ENCODE measurements at places on chromosomes 11 and 22. TPM values are rescaled to one million over a fixed set of nuclear protein-coding genes. Genes with fewer than 3 reads are reported as not detected.
A peak's percentile ranks its signal among the peaks of the same experiment; 100 is the strongest.

CD3E gene
- 404 TPM for total RNA-seq

FDXACB1 gene
- 4.9 TPM for total RNA-seq

SLC22A6 gene
- not detected for total RNA-seq

DNA sequence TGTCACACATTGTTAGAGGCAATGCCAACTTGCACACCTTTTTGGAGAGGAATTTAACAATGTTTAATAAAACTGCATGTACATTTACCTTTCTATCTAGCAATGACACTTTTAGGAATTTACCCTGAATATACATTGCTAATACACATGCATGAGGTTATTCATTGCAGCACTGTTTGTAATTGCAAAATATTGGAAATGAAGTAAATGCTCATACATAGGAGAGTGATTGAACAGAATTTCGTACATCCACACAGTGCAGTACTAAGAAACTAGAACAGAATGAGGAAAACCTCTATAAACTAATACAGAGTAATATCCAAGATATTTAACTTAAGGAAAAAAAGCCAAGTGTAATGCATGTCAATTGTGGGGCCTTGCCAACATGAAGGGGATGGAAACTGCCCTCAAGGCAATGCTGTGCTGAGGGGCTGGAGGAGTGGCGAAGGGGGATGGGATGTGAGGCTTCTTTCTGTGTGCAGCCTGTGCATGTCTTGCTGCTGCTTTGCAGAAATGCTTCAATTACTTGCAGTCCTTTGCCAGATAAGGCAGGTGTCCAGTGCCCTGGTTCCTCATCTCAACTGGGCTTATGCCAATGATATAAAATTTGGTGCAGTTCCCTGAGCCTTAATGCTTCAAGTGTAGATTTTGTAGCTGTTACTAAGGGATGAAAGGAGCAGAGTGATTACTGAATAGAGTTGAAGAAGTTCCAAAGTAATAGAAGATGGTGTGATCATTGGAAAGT lies 96.1 kb downstream of the GRIA4 start:
- no peaks in the 10 kb centered on the region for H3K27me3 ChIP-seq
- H3K36me3 ChIP-seq: no peaks in the 10 kb centered on the region
- H3K4me1 ChIP-seq: no peaks in the 10 kb centered on the region
- no peak overlapping the region for H3K27ac ChIP-seq
- no peak overlapping the region for H3K4me3 ChIP-seq

DNA sequence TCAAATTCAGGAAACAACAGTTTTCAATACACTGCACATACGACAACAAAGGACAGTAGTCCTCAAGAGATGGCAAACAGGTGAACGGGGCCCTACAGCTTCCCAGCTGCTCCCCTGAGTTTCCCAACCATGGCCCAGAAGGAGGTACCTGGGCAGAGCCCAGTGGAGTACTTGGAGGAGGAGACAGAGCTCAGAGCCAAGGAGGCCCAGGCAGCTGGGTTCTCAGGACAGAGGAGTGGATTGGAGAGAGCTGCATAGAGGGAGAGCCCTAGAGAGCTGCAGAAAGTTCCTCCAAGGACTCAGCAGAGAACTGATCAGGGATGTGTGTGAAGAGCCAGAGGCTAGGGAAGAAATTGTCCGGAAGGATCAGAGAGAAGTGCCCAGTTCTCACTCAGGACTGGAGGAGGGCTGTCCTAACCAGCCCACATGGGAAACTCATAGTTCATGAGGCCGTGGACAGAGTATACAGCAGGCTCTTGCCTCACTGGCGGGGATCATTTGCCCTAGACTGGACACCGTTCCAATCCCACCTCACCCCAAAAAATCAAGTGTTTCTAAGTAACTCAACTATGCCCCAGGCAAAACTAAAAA lies 7.6 kb upstream of the ASCL2 start:
- no peak overlapping the region for H3K4me3 ChIP-seq
- DNase-seq: no peak
- H3K27ac ChIP-seq: no peak overlapping the region
- peaks cover 5% of the 10 kb centered on the region for H3K36me3 ChIP-seq

DNA sequence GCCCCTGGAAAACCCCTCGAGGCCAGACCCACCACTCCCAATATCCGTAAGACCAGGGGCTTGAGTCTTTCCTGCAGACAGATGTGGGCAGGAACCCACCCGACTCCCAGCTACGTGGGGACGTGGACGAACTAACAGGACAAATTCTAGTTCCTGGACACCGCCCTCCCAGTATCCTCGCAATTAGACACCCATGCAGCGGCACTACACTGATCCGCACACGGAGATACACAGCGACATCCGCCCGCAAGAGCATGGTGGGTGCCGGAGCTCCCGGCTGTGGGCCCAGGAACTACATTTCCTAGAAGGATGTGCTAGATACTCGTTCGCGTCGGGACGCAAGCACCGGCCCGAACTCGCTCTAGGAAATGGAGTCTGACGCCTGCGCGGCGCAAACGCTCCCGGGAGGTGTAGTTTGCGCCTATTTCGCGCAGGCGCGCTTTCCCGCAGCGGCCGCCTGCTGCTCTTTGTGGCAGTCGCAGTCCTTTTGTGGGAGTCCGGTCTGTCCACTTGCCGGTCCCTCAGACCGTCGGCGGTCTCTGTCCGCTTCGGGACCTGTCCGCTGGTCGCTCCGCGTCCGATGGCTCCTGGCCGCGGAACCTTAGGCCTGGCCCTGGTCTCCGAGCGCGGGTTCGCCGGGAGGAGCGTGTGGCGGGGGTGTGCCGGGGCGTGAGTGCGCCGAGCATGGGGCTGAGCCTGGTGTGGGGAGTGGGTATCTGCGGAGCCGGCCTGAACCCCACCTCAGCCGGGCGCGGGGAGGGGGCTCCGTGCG lies at the start of gene ZNF74:
Gene ZNF74 (plus strand): TSS at position 447 of the 772 bp plus-strand sequence. CDS start 478 bp downstream, outside the sequence.
- H3K27ac ChIP-seq: peak within 1 kb of the TSS; percentile 84
- H3K27me3 ChIP-seq: no peaks in the 10 kb centered on the region
- DNase-seq: peak; percentile 83
- peaks cover 29% of the 10 kb centered on the region for H3K4me1 ChIP-seq
- H3K36me3 ChIP-seq: no peaks in the 10 kb centered on the region
- H3K4me3 ChIP-seq: peak within 1 kb of the TSS; percentile 91

- H3K4me1 ChIP-seq: peaks cover 7% of the 10 kb centered on the region
- DNase-seq: no peak
- no peak overlapping the region for H3K4me3 ChIP-seq
- no peaks in the 10 kb centered on the region for H3K36me3 ChIP-seq
- no peak overlapping the region for H3K27ac ChIP-seq
- peaks cover 77% of the 10 kb centered on the region for H3K27me3 ChIP-seq
These were observed 18.7 kb downstream of the POU2F3 start for GRCh38 chr11:120258661-120259060.

GRCh38 chr11:121465709-121466062 lies 12.9 kb upstream of the SORL1-AS1 start:
- peak overlapping the region; percentile 94 for H3K27ac ChIP-seq
- H3K4me3 ChIP-seq: peak overlapping the region; percentile 82
- DNase-seq: no peak
- peaks cover 99% of the 10 kb centered on the region for H3K4me1 ChIP-seq
- H3K36me3 ChIP-seq: peaks cover 5% of the 10 kb centered on the region

DNA sequence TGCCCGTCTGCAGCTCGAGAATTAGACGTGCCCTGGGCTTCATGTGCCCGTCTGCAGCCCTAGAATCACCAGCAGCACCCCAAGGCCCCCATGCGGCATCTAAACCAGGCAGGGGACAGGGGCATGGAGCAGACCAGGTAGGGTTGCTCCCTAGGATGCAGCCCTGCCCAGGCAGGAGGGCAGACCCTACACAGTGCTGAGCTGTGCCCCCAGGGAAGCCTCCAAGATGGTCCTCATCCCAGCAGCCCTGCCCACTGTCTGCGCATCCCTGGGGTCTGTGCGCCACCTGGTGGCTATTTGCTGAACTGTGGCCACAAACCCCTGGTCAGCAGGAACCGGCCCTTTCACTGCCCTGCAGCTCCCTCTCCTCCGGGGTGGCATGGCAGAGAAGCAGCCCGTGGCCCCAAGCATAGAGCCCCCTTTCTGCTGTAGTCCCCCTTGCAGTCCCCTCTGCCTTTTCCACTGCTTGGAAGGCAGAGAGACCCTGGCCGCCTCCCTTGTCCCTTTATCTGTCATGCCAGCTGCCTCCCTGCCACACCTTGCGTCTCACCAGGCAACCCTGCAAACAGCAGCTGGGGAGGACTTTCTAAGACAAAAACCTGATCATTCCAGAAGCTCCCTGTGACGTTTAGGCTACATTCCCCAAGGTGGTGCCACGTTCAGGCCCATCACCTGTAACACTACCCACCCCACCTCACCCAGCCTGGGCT lies 86.6 kb downstream of the KCNQ1 start:
- peak; percentile 79 for DNase-seq
- H3K4me3 ChIP-seq: no peak overlapping the region
- H3K4me1 ChIP-seq: peaks cover 24% of the 10 kb centered on the region
- no peaks in the 10 kb centered on the region for H3K27me3 ChIP-seq

- no peak overlapping the region for H3K4me3 ChIP-seq
- DNase-seq: no peak
- H3K27me3 ChIP-seq: peaks cover 7% of the 10 kb centered on the region
- no peak overlapping the region for H3K27ac ChIP-seq
These were observed 8.7 kb upstream of the GDPD5 start for GRCh38 chr11:75534259-75535069.

DNA sequence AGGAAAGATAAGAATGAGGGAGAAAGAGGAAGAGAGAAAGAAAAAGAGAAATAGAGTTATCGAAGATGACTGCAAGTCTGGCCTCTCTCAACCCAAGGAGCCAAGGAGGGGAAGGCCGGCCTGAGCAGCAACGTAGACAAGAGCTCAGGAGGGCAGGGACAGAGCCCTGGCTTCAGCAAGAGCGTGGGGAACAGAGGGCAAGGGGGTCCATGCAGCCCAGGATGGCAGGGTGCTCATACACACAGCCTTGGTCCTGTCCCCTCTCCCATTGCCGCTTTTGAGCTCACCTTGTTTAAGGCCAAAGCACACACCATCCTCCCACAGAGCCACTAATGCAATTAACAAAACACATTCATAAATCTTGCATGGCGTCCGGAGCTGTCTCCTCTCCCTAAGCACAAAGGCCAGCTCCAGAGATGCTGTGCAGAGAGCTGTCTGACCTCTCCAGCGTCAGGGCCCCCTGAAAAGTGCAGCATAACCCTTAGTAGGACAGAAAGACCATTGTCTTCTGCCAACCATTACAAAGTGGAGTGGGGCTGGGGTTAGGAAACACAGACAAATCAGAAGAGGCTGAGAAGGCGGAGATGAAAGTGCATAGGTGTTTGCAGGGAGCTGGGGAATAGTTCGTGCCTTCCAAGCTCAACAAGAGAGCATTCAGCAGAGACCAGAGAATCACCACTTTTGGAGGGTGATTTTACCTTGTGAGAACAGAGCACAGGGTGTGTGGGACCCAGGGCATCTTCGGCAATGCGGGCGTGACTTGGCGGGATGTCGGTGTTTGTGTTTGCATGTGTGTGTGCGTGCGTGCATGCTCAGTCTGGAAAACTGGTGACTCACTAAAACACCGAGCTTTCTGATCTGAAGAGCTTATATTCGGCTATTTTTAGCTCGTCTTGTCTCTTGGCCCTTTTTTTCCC lies 28.2 kb upstream of the JAM3 start:
- H3K36me3 ChIP-seq: peaks cover 2% of the 10 kb centered on the region
- peaks cover 26% of the 10 kb centered on the region for H3K4me1 ChIP-seq
- no peak for DNase-seq
- no peaks in the 10 kb centered on the region for H3K27me3 ChIP-seq

DNA sequence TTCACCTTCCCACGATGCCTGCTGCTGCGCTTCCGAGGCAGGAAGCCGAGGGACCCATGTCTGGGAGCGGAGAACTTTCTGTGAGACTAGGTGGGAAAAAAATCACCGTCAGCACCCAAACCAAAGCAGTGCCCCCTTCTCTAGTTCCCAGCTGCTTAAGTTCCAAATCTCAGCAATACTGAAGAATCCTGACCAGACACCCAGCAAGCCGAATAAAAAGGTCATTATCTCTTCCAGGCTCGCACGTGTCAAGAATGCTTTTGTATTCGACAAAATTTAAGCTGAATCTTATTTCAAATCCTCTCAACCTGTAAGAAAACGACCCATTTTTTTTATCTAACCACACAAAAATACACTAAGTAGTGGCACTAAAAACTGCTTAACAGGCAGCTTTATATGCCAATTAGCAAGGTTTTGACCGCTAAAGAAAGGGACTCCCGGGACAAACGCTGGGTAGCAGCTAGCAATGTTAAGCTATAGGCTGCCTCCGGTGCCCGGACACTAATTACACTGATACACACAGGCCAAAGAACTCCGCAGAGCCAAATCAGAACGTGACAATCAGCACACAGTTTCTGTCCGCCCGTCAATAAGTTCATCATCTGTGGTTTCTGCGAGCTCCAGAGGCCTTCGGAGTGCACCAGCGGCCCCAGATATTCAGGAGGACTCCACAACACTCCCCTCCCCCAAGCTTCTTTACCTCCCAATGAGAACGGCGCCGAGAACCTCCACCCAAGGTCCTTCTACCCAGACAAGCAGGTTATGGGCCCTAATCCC lies 728 bp downstream of the RPL3 start:
- H3K27ac ChIP-seq: peak overlapping the region; percentile 98
- H3K4me1 ChIP-seq: peaks cover 46% of the 10 kb centered on the region
- peaks cover 45% of the 10 kb centered on the region for H3K36me3 ChIP-seq
- peak overlapping the region; percentile 99 for H3K4me3 ChIP-seq

DNA sequence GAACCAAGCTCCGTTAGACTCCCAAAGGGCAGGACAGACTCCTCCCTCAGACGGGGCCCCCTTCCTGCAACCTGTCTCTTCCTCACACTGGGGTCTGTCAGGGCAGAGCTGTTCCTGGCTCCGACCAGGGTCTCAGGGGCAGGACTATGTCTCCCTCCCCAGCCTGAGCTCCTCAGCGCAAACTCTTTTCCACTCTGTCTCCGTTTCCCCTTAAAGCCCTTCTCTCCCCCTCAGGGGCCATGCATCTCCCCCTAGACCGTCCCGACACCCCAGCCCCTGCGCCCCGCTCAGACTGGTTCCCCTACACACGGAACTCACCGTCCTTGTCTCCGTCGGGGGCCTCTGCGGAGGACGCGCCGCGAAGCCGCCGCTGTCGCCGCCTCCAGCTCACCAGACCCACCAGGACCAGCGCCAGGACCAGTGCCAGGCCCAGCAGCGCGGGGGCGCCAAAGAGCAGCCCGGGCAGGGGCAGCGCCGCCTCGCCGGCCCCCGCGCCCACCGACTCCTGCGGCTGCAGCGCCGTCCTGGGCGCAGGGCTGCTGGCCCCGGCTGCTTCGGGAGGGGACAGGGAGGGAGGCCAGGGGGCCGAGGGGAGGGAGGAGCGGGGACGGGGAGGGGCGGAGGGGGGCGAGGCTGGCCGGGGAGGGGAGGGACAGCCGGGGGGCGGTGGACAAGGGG lies 684 bp downstream of the TNFRSF13C start:
- H3K27me3 ChIP-seq: no peaks in the 10 kb centered on the region
- DNase-seq: peak; percentile 89
- H3K36me3 ChIP-seq: no peaks in the 10 kb centered on the region
- H3K27ac ChIP-seq: no peak overlapping the region

DNA sequence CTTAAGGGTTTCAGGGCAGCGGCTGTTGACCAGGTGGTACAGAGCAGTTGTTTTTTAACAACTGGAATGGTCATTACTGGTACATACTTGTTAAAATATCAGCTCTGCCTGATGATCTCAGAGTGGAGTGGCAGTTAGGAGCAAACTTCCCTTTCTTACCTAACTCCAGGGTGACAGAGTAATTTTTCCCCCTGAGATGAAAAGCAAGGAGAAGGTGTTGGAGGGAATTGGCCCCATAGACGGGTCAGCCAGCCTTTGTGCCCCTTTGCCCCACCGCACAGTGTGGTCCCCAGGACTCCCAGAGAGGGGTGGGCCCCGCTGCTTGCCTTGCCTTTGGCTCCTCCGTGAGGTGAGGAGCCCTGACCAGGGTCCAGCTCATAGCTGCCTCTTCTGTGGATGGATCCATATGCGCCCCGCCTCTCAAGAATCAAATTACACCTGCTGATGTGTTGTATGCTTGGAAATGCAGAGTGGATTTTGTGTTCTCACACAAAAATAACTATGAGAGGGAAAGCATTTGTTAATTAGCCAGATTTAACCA lies 27.0 kb upstream of the SORL1-AS1 start:
- H3K36me3 ChIP-seq: peaks cover 8% of the 10 kb centered on the region
- H3K27ac ChIP-seq: no peak overlapping the region
- DNase-seq: no peak
- no peak overlapping the region for H3K4me3 ChIP-seq
